Osteocyte (in vitro differentiated cells): ENCODE measurements at places on chromosomes 16 and 17.

DNA sequence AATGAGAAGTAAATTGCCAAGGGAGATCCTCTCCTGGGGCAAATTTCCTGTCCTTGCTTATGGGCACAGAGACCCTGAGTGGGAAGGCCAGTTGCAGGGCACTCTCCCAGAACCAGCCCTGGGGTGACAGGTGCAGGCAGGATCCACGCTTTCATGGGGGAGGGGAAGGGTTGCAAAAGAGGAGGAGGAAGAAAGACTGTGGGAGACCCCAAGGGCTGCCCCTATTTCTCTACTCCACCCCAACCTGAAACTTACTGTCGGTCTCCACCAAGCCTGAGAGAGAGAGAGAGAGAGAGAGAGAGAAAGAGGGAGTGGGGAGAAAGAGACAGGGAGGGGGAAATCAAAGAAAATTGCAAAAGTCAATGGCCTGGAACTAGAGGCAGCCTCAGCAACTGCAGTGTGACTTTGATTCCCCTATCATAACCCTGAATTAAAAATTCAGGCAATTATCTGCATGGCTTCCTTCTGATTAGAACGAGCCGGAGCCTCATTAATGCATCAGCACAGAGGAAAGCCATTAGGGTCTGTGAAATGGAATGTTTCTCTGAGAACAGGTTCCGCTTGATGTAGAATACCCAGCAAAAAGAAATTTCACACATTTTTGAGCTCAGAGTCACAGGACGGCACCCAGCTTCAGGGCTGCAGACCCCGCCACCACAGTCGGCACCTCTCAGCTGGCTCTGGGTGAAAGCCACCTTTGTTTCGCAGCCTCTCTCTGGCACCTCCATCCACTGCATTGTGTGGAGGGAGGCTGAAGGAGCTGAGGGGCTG is 45.1 kb upstream of the HNF1B start:
- H3K27ac ChIP-seq, result no peak overlapping the region
- H3K36me3 ChIP-seq, result no peaks in the 10 kb centered on the region
- DNase-seq, result peak; percentile 63
- H3K4me3 ChIP-seq, result no peak overlapping the region
- H3K27me3 ChIP-seq, result no peaks in the 10 kb centered on the region

DNA sequence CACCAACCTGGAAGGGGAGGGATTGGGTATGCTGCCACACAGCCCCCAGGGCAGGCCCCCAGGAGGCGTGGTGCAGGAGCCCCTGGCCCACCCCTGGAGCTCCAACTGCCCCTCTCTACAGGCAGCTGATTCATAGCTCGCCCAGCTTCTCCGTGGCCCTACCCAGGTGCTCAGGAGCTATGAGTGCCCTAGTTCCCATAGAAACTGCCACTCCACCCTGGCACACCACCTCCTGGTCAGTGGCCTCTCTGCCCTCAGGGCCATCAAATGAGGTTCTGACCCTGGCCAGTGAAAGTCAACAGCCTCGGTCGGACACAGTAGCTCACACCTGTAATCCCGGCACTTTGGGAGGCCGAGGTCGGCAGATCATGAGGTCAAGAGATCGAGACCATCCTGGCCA is 18.0 kb downstream of the CNGB1 start:
- DNase-seq, result no peak
- no peak overlapping the region for H3K27ac ChIP-seq
- H3K4me3 ChIP-seq, result no peak overlapping the region
- H3K36me3 ChIP-seq, result no peaks in the 10 kb centered on the region
- no peaks in the 10 kb centered on the region for H3K4me1 ChIP-seq

GRCh38 chr16:57622361-57623250 is 5.8 kb upstream of the ADGRG1 start:
- no peak overlapping the region for H3K4me3 ChIP-seq
- H3K4me1 ChIP-seq, result peaks cover 38% of the 10 kb centered on the region

- DNase-seq, result no peak
- H3K27ac ChIP-seq, result no peak overlapping the region
- H3K36me3 ChIP-seq, result peaks cover 24% of the 10 kb centered on the region
Measured at GRCh38 chr17:39191750-39192510, 5.5 kb downstream of the CACNB1 start.

DNA sequence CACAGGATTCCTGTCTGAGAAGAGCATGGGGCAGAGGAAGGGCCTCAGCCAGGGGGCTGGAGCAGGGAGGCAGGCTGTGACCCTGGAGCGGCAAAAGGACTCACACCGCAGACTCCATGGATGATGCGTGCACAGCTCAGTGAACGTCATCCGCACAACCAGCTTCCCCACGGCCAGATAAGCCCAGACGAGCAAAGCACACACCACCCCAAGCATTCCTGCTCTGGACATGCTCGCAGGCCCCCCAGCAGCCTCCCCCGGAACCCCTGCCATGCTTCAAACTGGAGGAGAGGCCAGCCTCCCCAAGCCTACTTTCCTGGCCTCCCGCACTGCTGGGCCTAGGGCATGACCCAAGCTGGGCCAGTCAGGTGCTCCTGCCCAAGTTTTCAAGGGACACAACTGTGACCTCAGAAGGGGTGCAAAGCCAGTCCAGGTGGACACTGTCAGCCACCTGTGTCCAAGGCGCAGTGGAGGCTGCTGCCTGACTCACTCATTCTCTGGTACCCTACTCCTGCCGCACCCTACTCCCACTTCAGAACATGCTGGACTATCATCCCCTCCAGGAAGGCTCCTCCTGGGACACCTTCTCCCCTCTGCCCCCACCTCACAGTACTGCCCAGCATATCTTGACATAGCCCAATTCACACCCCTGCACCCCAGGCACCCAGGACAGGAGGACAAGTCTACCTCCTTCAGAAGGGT is 4.8 kb downstream of the BCAR1 start:
- H3K36me3 ChIP-seq, result peaks cover 9% of the 10 kb centered on the region
- peak overlapping the region; percentile 98 for H3K27ac ChIP-seq
- peak overlapping the region; percentile 23 for H3K4me3 ChIP-seq
- no peak for DNase-seq
- peaks cover 82% of the 10 kb centered on the region for H3K4me1 ChIP-seq
- H3K27me3 ChIP-seq, result no peaks in the 10 kb centered on the region

GRCh38 chr16:73122604-73123391 is 74.9 kb upstream of the ZFHX3 start:
- H3K4me3 ChIP-seq, result no peak overlapping the region
- no peaks in the 10 kb centered on the region for H3K36me3 ChIP-seq
- no peak for DNase-seq
- no peaks in the 10 kb centered on the region for H3K27me3 ChIP-seq
- peak overlapping the region; percentile 48 for H3K27ac ChIP-seq

- H3K27ac ChIP-seq, result no peak overlapping the region
- H3K4me3 ChIP-seq, result no peak overlapping the region
- H3K27me3 ChIP-seq, result no peaks in the 10 kb centered on the region
- peak; percentile 36 for DNase-seq
- peaks cover 38% of the 10 kb centered on the region for H3K36me3 ChIP-seq
- peaks cover 6% of the 10 kb centered on the region for H3K4me1 ChIP-seq
Measured at GRCh38 chr17:1351971-1352370, 48.1 kb downstream of the YWHAE start.

DNA sequence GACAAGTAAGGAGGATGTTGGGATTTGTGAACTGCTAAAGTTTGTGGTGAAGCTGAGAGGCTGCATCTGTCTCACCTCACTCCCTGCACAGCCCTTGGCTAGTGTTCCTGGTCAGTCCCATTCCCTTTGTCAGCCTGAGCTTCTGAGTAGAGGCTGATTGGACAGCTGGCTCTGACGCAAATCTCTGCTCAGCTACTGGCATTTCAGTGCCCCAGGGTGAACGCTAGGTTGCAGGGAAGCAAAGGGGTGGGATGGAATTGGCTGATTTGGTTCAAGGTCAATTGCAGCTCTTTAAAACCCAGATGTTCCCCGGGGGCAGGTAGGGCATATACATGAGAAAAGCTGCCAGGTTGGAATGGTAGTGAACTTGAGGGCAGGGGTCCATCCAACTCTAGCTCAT is 23.1 kb upstream of the CNOT1 start:
- no peak overlapping the region for H3K4me3 ChIP-seq
- H3K36me3 ChIP-seq, result no peaks in the 10 kb centered on the region
- DNase-seq, result no peak
- H3K27ac ChIP-seq, result no peak overlapping the region
- peaks cover 3% of the 10 kb centered on the region for H3K27me3 ChIP-seq
- H3K4me1 ChIP-seq, result peaks cover 2% of the 10 kb centered on the region

DNA sequence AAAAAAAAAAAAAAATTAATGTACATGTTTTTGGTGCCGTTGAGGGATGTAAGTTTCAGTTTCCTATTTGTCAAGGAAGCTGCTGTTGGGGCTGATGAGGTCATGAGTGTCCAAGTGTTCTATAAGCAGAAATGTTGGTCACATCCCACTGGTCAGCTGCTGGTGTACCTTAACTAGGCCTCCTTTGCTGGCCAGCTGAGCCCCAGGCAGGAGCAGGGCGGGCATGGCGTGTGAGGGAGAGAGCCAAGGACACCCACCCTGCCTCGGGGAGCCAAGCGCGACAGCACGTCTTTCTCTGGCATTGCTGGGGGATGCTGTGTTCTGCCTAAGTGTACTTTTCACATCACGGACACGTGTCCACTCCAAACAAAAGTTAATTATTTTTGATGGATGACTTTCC is 108.1 kb upstream of the CDC42EP4 start:
- no peak for DNase-seq
- H3K36me3 ChIP-seq, result peaks cover 8% of the 10 kb centered on the region
- H3K27me3 ChIP-seq, result no peaks in the 10 kb centered on the region
- no peak overlapping the region for H3K27ac ChIP-seq
- H3K4me1 ChIP-seq, result no peaks in the 10 kb centered on the region

DNA sequence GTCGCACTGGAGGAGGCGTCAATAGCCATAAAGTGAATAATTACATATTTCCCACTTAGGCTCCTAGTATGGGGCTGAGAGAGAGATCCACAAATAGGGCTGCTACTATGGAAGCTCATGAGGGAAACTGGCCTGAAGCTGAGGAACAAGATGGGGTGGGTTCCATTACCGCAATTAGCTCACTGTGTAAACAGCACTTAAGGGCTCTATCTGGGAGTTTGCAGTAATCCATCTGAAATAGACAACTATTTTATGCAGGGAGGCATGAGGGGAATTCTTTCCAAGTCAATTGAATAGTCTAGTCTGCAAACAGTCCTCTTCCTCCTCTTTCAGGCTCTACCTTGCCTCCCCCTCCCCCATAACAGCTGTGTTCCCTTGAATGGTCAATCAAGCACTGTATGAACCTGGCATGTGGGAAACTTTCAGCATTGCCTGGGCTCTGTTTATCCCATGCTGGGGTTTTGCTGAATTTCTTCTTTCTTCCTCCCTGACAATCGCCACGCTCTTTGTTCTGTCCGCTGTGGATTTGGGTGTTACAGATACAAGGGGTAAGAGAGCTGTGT is 56.1 kb upstream of the MAF start:
- H3K27me3 ChIP-seq, result no peaks in the 10 kb centered on the region
- no peak for DNase-seq
- no peak overlapping the region for H3K27ac ChIP-seq
- no peak overlapping the region for H3K4me3 ChIP-seq

- H3K27me3 ChIP-seq, result no peaks in the 10 kb centered on the region
- DNase-seq, result no peak
Measured at GRCh38 chr17:6632530-6632929, 8.0 kb downstream of the KIAA0753 start.

- H3K27ac ChIP-seq, result no peak overlapping the region
- H3K36me3 ChIP-seq, result peaks cover 13% of the 10 kb centered on the region
- no peak for DNase-seq
- H3K27me3 ChIP-seq, result no peaks in the 10 kb centered on the region
- H3K4me1 ChIP-seq, result peaks cover 42% of the 10 kb centered on the region
Measured at GRCh38 chr17:45578516-45579455, 88.3 kb upstream of the PLEKHM1 start.

DNA sequence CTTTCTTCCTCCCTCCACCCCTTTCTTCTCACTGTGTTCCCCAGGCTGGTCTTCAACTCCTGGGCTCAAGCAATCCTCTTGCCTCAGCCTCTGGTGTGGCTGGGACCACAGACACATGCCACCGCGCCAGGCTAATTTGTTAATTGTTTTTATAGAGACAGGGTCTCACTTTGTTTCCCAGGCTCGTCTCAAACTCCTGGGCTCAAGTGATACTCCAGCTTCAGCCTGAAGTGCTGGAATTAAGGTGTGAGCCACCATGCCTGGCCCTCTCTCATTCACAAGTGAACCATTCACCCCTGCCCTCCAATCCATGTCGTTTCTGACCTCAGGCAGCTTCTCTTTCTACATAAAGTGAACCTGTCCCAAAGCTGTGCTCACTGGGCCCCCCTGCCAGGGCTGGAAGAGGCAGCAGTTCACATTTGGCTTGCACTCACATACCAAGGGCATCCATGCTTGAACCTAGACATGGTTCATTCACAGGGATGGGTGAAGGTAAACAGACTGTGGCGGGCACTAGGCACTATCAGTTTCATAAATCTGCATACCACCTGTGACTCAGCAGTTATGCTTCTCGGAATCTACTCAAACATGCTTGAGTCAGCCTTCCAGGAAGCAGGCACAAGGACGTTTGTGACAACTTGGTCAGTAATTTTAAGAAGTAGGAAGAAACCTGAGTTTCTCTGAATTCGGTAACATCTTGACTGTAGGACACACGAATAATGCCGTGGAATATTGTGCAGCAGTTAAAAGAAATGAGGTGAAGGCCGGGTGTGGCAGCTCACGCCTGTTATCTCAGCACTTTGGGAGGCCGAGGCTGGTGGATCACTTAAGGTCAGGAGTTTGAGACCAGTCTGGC is 6.0 kb upstream of the RNF213 start:
- peaks cover 1% of the 10 kb centered on the region for H3K36me3 ChIP-seq
- peaks cover 21% of the 10 kb centered on the region for H3K4me1 ChIP-seq
- DNase-seq, result no peak
- no peaks in the 10 kb centered on the region for H3K27me3 ChIP-seq
- no peak overlapping the region for H3K4me3 ChIP-seq
- H3K27ac ChIP-seq, result peak overlapping the region; percentile 89

GRCh38 chr17:69239611-69240600 is 11.3 kb upstream of the ABCA10 start:
- no peak for DNase-seq
- no peak overlapping the region for H3K27ac ChIP-seq
- H3K27me3 ChIP-seq, result no peaks in the 10 kb centered on the region

DNA sequence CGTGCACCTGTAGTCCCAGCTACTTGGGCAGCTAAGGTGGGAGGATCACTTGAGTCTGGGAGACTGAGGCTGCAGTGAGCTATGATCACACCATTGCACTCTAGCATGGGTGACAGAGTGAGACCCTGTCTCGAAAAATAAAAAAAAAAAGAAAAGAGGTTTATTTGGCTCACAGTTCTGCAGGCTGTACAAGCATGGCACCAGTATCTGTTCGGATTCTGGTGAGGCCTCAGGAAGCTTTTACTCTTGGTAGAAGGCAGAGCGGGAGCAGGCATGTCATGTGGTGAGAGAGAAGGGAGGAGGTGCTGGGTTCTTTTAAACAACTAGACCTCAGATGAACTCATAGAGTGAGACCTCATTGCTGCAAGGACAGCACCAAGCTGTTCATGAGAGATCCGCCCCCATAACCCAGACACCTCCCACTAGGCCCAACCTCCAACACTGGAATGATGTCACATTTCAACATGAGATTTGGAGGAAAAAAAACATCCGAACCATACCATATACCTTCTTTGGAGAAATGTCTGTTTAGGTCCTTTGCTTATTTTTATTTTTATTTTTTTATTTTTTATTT is 10.3 kb upstream of the RMI2 start:
- H3K27me3 ChIP-seq, result no peaks in the 10 kb centered on the region
- H3K27ac ChIP-seq, result no peak overlapping the region
- H3K36me3 ChIP-seq, result peaks cover 2% of the 10 kb centered on the region
- H3K4me1 ChIP-seq, result peaks cover 9% of the 10 kb centered on the region
